ENCODE measurements at places on chromosomes 16 and 17. TPM values are rescaled to one million over a fixed set of nuclear protein-coding genes. Genes with fewer than 3 reads are reported as not detected.

The TNFRSF17 gene
- not detected for total RNA-seq

The CCL8 gene
- total RNA-seq: 0.26 TPM

The KRT40 gene
- not detected for total RNA-seq

The PIK3R5 gene
- total RNA-seq: not detected

The MT1M gene
- total RNA-seq: 58.8 TPM

The MED1 gene
- total RNA-seq: 20.5 TPM

The KRT31 gene
- not detected for total RNA-seq

The RMI2 gene
- 1.8 TPM for total RNA-seq

The SIRT7 gene
- total RNA-seq: 18.7 TPM

DNA sequence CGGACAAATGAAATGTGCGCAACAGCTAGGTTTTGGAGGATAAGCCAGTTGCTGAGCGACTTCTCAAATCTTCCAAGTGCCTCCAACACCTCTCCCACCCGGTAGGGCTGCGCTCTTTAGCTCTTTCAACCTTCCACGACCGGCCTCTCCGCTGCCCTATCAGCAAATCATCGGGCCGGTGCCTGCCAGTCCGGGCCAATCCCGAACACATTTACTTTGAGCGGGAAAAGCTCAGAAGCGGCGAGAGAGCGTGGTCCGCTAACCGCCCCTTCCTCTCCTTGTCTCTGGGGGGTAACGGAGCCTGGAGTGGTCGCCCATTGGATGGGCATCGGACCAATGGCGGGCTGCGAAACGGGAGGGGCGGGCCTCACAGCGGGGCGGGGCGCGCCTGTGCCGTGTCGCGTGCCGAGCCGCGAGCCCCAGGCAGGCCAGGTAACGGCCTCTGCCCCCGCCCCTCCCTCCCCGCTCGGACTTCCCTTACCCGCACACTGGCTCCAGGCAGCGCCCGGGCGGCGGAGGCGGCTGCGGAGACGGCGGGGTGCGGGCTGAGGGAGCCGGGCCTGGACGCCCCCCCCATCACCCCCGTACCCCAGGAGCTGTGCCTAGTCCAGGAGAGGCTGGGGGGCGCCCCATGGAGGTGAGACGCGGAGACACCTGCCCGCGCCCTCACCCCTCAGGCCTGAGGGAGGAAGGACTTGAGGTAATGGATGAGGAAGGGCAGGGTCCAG lies at the start of gene MEIOC:
TSS of gene MEIOC (plus strand) at position 486 of the 728 bp plus-strand sequence. CDS start at position 632, 146 bp downstream.
- no peak for DNase-seq

DNA sequence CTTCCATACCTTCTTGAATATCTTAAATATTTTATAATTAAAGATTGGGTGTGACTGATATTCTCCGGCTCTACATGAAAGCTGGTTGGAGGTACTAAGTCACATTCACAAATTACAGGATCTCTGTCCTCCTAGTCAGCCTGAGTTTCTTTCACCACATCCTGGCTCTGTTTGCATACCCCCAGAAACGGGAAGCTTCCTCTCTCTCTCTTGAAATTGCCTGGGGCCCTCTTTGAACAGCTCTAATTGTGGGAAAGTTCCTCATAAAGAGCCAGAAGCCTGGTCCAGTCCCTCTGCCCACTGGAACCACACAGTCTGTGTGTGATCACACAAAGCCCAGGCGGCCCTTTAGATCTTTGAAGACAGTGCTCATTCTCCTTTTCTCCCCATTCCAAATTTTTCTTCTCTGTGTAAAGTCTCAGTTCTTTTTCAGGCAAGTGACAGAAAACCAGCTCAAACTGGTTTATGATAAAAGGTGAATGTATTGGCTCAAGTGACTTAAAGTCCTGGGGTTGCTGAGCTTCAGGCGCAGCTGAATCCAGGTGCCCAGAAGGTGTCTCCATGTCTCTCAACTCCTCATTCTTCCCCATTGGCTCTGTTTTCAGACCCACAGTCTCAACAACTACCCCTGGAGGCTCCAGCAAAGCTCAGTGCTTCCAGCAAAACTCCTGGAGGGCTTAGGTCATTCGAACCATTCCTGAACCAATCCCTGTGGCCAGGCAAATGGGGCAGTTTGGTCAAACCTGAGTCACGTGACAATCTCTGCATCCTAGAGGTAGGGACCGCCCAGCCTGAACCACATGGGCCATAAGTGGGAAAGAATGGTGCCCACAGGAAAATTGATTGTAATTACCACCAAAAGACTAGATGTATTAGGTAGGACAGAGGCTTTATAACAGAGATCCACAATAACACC lies 8.5 kb upstream of the RAI1 start:
- DNase-seq: no peak

- no peak for DNase-seq
Observed at GRCh38 chr16:75494184-75494583, 1.1 kb downstream of the CHST6 start.

DNA sequence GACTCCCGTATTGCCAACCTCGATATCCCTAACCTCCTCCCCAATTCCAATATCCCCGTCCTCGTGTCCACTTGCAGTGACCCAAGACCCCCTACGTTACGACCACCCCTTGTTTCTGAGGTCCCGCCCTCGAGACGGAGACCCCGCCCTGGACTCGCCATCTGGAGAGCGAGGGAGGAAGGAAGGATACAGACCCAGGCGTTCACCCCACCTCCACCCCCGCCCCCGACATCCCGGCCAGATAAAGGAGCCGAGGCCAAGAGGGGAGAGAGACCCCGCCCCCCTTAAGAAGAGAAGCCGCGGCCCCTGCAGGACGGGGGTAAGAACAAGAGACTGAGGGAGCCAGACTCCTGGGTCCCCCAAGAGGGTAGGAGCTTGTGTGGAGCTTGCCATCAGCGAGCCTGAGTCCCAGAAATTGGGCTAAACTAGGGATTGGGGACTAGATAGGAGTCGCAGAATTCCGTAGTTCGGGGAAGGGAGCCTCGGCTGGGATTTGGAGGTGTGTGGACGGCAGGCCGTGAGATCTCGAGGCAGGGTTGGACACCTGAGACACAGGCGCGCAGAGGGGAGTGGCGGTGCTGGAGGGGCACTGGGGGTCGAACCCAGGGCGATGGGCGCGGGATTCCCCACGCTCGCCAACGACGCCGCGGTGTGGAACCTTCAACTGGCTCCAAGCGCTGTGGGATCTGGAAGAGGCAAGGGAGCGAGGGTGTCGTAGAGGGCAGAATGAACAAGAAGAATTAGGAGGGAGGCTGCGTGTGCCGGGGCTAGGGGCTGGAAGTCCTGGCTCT lies at the start of gene BCL6B:
TSS of gene BCL6B (plus strand) at position 270 of the 791 bp plus-strand sequence. CDS start 622 bp downstream, outside the sequence.
- DNase-seq: no peak

DNA sequence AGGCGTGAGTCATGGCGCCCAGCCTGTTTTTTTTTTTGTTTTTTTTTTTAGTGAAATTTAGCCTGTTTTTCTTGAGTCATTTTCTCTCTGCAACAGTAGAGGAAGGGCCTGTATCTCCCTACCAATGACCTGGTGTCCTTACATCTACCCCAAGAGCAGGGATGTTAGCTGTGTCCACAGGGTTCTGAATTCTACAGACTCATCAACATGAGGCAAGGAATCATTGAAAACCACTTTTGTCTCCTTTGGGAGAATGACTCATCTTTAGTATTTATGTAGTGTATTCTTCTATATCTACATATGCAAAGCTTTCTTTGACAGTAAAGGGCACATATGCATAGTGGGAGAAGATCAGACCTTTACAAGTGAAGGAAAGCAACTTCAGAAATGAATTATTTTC lies 105.3 kb downstream of the SPECC1 start:
- DNase-seq: no peak

DNA sequence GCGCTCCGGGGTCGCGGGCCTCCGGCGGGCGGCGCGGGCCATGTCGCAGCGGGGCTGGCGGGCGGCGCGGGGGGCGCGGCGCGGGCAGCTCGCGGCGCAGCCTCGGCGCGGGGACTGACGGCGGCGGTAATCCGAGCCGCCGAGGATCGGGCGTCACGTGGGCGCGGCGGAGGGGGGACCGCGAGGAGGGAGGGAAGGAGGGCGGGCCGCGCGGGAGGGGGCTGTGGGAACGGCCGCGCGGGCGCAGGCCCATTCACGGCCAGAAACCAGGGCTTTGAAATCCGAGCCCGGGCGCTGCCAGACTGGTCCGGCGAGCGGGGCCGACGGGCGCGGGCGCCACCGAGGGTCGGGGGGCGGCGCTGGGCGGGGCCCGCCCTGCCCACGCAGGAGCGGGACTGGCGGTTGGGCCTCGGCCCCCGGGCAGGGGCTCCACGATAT lies at the start of gene MTSS2:
TSS of gene MTSS2 (minus strand) at position 116 of the 438 bp plus-strand sequence. CDS start 262 bp downstream, outside the sequence.
- DNase-seq: peak; percentile 91

DNA sequence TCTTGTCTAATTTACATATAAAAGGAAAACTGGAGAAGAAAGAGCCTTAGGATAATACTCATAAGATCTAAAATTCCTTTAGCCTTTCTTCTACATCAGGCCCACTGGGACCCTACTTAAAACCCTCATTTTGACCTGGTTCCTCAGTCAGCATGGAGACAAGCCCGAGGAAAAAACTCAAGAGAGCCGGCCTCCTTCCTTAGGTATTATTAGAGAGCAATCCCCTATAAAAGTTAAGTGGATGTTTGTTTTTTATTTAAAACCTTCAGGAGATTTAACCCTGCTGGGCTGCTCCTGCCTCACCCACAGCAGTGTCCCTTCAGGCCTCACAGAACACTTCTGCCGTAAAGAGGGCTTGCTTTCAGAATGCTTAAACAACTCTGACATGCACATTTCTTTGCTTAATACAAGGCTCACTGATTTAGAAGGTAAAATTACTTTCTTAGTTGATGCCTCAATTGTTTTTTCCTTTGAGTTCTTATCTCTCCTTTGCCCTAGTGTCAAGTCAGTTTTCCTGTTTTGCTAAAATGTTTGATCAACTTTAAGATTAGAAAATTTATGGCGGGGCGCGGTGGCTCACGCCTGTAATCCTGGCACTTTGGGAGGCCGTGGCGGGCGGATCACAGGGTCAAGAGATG lies 145.6 kb upstream of the TBX2 start:
- no peak for DNase-seq

DNA sequence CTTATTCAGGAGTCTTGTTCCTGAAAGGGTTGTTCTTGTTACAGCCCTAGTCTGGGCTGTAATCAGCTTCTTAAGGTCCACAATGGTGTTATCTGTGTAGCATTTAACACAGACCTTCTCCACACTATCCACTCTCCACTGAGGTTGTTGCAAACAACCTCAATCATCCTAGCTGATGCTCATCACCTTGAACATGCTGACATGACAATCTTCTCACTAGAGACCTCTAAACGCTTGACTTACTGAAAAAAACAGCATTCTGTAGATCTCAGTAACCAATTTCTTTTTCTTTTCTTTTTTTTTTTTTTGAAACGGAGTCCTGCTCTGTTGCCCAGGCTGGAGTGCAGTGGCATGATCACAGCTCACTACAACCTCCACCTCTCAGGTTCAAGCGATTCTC lies 3.6 kb downstream of the TNFRSF17 start:
- no peak for DNase-seq

DNA sequence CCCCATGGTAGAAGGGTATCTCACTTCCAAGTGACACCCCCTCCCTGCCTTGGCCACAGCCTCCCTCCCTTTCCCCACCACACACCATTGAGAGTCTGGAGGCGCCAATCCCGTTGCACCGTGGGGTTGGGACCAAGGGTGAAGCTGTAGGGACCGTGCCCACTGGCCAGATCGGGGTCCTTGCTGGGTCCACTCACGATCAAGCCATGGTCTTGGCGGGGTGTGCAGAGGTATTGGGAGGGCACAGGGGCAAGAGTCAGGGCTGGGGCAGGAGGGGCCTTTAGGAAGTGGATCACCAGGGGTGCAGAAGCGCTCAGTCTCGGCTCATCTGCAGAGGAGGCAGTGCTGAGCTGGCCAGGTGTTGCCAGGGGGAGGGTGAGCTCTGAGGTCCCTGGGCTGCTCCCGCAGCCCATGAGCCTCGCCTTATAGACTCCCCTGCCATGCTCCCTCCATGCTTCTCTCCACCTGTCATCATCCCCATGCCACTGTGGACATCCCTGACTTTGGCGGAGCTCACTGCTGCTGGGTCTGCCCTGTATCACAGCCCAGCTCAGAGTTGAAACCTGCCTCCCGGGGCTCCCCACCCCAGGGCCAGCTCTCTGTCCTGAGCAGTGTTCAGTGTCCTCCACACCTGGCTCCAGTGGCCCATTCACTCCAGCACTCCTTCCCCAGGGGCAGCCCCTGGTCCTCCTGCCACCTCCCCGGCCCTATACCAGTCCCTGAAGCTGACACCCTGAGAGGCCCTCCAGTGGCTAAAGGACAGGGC lies 8.3 kb downstream of the CDH16 start:
- DNase-seq: no peak

GRCh38 chr16:15592324-15592723 lies 50.6 kb downstream of the MARF1 start:
- no peak for DNase-seq

DNA sequence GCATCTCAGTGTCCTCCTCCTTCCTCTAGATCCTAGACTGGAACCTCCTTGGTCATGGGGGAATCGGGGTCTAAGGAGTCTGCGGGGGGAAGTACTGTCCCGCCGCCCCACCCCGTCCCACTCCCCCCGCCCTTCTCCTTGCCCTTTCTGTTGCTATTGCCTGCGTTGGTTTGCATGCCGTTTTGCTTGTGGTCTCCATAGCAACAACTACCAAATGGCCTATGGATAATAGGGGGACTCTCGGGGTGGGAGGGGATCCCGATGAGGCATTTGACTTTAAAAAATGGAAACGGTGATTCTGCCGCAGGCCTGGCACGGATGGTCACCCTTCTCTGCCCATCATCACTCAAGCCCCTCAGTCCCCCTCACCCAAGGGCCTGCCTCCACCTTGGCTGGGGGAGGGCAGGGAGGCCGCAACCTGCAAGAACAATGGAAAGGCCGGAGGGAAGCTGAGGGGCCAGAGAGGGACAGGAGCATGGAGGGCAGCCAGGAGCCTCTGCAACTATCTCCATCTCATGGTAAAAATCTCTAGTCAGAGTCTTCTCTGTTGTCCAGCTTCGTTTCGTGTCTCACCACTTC lies 231.4 kb upstream of the TNRC6C start:
- DNase-seq: no peak

- DNase-seq: no peak
Observed at GRCh38 chr16:27433636-27434035, 31.7 kb downstream of the IL21R start.

DNA sequence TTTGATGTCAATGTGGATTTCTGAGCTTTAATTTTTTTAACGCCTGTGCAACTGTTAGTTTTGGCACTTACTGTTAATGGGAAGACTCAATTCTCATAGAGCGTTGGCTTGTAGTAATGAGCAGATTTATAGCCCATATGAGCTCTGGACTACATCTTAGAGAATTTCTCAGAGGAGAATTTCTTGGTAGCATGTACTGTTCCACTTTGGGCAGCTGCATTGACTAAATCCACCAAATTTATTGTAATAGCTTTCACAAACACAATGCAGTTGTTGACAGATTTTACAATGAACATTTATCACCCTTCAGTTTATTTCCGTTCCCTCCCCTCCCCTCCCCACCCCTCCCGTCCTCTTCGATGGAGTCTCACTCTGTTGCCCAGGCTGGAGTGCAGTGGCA lies 193.9 kb downstream of the PRKCA start:
- no peak for DNase-seq

GRCh38 chr17:8726941-8727555 lies 17.6 kb downstream of the CCDC42 start:
- peak; percentile 31 for DNase-seq
